ENCODE measurements at places on chromosomes 13 and 19.

- peak; percentile 51 for DNase-seq
These were observed 356.8 kb downstream of the RFC3 start for GRCh38 chr13:34174671-34175145.

DNA sequence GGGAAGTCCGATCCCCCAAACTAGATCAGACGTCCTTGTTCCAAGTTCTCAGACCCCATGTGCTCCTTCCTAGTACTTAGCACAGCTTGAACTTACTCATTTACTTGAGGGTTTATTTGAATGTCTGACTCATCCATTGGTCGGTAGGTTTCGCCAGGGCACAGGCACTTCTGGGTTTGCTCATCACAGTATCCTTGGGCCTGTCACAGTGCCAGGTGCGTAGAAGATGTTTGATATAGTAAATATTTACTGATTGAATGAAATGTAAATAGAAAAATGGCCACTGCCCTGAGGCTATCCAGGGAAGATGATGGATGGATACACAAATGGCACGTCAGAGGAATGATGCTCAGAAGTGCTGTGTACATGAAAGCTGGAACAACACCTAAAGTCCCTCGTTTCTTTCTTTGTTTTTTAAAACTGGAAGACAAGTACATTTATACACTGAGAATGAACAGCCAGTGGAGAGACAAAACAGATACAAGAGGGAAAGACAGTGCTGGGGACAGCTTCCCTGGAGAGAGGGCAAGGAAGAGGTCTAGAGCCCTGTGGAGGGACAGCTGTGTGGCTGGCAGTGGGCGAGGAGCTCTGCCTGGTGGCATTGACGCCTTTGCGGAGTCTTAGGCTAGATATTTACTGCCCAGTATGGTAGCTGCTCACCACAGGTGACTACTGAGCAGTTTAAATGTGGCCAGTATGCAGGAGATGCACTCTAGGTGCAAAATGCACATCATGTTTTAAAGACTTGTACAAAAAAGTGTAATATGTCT lies 31.2 kb upstream of the KL start:
- DNase-seq = no peak

GRCh38 chr13:80447747-80448146 lies 106.8 kb upstream of the SPRY2 start:
- DNase-seq = no peak

DNA sequence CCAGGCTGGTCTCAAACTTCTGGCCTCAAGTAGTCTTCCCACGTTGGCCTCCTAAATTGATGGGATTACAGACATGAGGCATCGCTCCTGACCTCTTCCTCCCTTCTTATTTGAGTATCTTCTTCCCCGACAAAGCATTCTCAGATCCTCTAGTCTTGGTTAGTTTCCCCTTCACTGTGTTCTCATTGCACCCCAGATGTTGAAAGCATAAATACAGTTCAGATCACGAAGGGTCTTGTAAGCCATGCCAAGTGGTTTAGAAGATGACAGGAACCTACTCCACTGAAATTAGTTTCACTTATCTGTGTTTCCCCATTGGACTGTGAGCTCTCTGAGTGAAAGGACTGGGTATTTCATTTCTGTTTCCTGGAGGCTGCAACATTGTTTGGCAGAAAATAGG lies 100.7 kb downstream of the DGKH start:
- no peak for DNase-seq

DNA sequence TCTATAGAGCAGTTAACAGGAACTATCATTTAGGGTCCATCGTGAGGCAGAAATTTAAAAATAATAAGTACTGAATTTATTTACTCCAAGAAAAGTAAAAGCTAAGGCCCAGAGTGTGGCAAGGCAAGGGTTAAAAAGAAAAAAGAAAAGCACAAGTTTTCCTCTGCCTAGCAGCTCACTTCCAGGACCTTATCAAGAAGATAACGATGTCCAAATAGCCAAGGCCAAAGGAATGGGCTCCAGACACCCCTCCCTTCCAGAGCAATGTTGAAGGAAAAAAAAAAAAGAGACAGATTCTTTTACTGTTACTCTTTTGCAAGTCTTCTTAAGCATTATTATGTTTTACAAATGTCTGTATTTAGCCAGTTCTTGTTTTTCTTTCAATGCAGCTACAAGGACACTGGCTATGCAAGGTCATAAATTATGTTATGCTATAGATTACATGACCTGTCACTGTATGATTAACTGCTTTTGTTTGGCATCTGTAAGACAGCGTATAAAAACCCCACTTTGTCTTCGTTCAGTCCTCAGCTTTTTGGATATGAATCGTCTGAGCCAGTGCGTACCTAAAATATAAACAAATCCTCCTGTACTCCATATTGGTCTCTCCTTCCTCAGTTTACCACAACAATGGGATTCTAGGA lies 2.9 kb upstream of the ZNF700 start:
- no peak for DNase-seq

DNA sequence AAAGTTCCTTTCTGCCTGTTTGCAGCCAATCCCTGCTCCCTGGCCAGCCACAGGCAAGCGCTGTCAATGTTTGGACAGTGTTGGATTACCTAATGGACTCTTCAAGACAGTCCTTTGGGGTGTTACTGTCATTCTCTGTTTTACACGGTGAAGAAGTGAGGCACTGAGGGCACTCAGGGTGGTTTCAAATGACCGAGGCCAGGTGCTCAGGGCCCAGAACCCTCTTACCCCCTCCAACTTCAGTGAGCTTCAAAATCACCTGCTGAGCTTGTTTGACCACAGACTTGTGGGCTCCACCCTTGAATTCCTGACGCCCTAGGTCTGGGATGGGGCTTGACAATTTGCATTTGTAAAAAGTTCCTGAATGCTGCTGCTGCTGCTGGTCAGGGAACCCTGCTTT lies 97.9 kb downstream of the GGACT start:
- DNase-seq = no peak

DNA sequence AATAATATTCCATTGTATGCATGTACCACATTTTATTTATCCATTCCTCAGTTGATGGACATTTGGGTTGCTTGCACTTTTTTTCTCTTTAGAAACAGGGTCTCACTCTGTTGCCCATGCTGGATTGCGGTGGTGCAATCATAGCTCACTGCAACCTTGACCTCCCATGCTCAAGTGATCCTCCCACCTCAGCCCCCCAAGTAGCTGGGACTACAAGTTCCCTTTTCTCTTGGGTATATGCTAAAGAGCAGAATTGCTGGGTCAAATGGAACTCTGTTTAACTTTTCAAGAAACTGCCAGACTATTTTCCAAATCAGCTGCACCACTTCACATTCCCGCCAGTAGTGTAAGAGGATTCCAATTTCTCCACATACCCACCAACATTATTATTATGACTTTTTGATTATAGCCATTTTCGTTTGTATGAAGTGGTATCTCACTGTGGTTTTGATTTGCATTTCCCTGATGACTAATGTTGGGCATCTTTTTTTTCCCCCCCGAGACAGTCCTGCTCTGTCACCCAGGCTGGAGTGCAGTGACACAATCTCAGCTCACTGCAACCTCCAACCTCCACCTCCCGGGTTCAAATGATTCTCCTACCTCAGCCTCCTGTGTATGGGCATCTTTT lies 7.6 kb upstream of the IPO5 start:
- DNase-seq = peak; percentile 20

DNA sequence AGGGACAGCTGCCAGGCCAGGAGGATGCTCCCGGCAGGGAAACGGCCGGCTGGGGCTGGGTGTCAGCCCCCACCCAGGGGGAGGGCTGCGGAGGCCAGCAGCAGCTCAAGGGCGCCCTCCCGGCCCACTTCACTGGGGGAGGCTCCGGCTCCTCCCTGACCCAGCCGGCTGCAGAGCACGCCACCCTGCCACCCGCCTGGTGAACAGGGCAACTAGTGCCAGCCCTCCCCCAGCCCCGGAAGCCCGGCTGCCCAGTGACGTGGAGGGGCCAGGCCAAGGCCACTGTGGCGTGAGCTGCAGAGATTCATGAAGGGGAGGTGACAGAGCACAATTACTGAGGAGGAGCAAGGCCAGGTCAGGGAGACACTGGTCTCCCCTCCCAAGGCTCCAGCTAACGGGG lies 14.7 kb downstream of the REXO1 start:
- DNase-seq = no peak

DNA sequence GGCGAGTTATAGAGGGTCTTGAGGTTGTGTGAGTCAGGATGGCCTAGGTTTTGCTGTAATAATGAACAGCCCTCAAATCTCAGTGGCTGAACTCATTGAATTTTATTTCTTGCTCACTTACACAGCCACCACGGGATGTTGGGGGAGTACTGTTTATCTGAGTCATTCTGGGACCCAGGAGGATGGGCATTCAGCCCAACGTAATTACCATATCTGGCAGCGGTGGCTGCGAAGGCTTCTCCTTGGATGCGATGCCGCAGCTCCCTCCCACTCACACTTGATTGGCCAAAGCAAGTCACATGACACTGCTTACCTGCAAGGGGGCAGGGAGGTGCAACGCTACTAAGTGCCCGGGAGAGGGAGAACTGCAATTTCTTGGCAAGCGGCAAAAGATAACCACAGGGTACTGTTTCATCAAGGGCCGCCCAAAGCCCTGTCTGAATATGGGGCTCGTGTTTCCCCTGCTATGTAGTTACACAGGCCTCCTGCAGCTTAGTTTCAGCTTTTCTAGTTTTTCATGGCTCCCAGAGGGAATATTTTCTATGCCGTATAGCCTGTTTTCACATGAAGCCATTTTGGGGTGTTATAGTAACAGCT lies 19.9 kb downstream of the ZSWIM9 start:
- no peak for DNase-seq

- peak; percentile 6 for DNase-seq
These were observed 3.7 kb downstream of the WDR87 start for GRCh38 chr19:37902668-37903067.

DNA sequence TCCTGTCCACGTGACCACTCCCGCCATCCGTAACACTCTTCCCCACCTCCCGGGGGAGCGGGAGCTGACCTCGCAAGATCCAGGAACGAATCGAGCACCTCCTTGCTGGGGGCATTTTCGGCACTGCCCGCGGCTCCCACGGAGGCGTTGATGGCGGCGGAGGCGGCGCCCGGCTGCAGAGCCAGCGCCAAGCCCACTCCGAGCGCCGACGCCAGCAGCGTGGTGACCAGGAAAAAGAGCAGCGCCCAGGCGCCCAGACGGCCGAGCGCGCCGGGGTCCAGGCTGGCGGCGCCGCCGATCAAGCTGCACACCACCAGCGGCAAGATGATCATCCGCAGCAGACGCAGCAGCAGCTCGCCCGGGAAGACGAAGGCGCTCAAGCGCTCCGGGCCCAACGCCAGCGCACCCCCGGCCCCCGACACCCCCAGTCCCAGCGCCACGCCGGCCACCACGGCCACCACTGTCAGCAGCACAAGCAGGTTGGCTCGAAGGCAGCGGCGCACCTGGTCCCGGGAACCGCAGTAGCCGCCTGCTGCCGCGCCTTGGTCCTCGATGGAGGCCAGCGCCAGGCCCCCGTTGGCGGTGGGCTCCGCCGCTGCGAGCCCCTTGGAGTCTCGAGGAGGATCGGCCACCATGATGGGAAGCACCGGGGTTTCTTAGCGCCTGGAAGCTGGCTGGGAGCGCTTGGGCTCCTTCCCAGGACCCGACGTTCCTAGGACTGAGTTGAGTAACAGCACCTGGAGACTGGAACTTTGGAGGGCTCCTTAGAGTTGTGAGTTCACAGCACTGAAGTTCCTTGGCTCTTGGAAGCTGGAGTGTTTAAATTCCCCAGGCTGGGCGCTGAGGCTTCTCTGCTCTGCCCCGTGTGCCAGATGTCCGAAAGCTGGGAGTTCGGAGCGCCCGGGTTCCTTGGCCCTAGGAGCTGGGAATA lies 798 bp downstream of the SLC1A5 start:
- no peak for DNase-seq

- DNase-seq = peak; percentile 43
These were observed 665 bp downstream of the TUBGCP3 start for GRCh38 chr13:112587212-112587763.

GRCh38 chr13:109611912-109612691 lies 174.3 kb downstream of the IRS2 start:
- DNase-seq = no peak

GRCh38 chr13:19742643-19743042 lies 40.1 kb downstream of the PSPC1 start:
- no peak for DNase-seq

DNA sequence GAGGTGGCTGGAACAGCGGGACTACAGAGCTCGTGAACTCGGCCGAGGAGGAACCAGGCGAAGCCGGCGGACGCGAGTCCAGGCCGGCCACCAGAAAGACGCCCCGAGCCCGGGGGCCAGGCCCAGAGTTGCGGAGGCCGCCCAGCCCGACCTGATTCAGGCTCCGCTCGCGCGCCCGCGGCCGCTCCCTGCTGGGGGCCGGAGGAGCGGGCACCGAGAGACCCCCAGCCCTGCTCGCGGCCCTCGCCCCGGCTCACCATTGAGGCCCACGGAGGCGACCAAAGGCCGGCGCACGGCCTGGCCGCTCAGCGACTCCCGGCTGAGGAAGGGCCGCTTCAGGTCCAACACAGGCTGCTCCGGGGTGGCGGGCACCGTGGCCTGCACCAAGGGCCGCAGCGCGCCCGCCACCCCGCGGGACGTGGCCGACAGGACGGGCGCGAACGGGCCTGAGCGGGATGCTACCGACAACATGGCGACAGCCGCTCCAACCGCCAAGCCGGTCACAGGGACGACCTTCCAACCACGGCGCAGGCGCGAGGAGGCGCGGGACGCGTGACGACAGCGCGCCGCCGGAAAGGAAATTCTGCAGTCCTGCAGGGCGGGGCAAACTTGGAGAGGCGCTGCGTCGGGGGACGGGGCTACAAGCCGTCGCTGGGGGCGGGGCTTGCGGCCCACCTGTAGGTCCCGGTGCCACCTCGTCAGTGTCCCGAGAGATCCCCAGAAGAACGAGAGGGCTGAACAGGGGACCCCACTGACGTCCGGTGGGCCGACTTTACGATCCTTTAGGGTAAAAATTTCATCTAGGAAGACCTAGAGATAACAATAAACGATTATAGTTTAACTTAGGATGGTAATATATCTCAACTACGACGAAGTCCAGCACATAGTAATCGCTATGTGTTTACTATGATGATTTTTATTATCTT lies at the start of gene UQCRFS1:
Gene UQCRFS1, minus strand, starts transcription at position 504 of the 926 bp plus-strand sequence. Its CDS starts 33 bp downstream, at position 471.
- DNase-seq = peak; percentile 42

DNA sequence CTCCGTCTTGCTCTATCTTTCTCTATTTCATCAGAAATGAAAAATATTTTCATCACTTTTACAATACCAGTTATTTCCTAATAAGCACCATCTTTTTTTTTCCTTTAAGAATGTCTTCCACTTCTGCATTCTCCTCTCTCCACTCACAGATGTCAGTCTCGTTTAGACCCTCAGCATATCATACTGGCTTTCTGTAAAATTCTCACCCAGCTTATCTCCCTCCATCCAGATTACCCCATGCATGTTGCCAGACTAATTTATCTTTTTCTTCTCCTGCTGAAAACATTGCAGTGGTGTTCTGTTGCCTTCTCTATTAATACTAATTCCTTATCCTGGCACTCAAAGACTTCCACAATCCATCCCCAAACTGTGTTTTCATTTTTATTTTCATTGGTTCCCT lies 513.8 kb upstream of the KLF12 start:
- DNase-seq = no peak

- no peak for DNase-seq
These were observed 334.6 kb downstream of the MYO16 start for GRCh38 chr13:108963846-108964600.

GRCh38 chr19:15476325-15476724 lies 3.0 kb downstream of the PGLYRP2 start:
- no peak for DNase-seq

Measured in GM04503 (cell line).